ENCODE measurements at places on chromosomes 11 and 22.
A peak's percentile ranks its signal among the peaks of the same experiment; 100 is the strongest.

DNA sequence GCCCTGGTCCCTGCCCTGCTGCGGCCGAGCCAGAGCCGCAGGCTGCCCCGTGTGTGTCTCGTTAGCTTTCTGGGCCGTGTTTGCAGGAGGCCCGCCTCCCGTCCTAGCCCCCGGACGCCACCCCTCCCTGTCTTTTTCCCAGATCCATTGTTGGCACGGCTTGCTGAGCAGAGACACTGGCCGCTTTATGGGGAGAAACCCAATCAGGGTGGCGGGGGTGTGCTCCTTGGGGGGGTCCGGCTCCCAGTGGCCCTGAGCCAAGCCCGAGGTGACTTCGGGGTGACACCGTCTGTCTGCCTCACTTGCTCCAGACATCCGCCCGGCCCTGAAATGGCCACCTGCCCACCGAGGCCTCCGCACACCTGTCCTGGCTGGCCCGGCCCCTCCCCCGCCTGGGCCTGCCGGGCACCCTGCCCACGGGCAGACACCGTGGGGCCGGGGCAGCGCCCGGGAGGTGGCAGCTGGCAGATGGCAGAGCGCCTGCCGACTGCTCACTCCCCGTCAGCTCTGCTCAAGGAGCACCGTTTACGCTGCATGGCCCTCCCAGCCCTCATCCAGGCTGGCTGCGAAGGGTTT is 43.1 kb upstream of the PPARA start:
- no peak for DNase-seq

DNA sequence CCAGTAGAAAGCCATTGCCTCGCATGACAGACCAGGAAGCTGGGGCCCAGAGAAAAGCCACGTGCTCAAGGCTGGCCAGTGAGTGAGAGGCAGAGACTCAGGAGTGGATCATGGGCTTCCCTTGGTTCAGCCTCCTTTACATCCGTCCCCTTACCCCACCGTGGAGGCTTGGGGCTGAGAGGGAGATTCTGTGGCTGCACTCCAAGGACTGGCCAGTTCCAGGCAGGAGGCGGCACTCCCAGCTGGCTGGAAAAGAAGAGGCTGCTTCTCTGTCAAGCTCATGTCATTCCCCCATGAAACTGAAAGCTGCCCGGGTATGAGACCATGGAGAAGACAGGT is 6.6 kb upstream of the ASCL2 start:
- no peak for DNase-seq

GRCh38 chr11:44992181-44992582 is 41.5 kb upstream of the TP53I11 start:
- DNase-seq = no peak

DNA sequence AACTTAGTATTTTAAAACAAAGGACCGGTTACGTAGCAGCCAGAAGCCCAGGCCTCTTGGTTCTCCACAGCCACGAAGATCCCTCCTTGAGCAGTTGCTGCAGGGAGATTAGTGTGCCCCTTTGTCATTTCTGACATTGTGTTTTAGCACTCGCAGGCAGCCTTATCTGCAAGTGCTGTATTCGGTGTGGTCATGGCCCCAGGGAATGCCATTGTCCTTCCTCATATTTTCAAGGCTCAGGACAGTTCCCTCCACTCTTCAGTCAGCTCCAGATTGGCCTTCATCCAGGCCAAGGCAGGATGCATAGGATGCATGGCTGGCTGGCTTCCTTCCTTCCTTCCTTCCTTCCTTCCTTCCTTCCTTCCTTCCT is 88.5 kb downstream of the ZBTB16 start:
- DNase-seq = no peak

GRCh38 chr22:37069719-37070118 is 18.2 kb downstream of the KCTD17 start:
- no peak for DNase-seq

DNA sequence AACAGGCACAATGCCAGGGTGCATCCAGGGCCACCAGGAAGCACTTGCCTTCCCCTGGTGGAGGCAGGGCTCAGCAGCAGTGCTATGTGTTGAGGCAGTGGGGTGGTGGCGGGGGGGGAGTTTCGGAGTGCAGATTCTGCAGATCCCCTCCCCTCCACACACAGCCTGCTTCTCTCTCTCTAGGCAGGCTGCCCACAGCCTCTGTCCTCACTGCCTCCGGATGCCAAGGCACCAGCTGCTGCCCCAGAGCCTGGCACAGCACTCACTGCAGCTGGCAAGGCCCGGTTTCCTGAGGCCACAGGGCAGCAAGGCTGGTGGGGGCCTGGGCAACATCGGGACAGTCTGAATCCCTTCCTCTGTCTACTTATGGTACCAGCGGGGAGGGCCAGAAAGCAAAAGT is 35.8 kb downstream of the NRXN2 start:
- no peak for DNase-seq

DNA sequence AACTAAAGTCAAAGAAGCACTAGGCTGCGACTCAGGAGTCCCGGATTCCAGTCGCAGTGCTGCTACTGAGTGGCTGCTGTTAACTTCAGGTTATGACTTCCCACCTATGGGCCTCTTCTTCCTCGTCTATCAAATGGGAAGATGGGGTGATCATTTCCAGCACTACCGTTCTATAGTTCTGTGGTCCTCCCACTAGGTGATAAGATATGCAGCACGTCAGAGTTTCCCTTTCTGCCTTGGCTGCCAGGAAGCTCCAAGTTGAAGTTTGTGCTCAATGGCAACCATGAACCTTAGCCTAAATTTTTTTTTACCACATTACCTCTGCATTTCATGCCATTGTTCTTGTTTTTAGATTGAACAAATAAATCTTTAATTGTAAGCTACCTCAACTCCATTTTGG is 38.7 kb downstream of the ALX4 start:
- no peak for DNase-seq

DNA sequence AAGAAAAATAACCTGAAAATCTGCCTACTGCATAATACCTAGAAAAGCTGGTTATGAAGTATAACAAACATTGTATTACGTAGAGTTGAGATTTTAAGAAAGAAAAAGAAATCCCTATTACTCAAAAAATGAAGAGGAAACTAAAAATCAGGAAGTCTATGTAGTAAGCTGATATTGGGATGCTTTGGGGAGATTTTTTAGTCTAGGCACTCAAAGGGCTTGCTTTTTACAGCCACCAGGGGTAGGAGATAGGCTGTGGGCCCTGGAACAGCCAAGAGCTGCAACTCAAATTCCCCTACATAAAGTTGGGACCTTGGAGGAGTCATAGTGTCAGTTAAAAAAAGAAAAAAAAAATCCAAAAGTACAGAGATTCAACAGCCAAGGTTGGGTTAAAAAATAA is 90.4 kb downstream of the RELT start:
- DNase-seq = no peak

DNA sequence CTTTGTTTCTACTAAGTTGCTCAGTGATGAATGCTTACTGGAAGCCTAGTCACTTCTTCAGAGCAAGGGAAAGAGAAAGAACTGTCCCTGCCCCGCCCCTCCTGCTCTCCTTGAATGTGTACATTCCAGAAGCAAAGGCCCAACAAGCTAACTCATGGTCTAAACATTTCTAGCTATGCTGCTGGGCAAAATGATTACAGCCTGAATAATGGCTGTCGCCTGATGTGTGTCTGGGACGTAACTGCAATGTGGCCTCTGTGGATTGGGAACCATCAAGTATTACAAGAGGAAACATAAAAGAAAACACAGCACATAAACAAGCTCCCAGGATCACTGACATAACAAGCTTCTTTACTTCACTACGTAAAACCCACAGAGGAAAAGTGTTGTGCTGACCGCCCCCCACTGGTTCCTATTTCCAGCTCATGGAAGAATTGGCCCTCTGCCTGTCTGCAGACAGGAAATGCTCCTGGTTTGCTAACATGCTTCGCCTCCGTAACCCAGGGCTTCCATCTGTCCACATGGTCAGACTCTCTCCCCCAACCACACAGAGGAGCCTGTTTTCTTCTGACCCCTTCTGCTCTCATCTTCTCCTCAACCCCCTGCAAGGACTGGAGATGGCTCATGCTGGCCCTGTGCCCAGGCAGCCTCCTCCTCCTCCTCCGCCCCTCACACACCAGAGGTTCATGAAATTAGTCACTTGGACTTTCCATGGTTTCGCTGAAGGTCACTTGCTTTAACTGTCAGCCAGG is 187.2 kb downstream of the MAML2 start:
- peak; percentile 87 for DNase-seq

GRCh38 chr11:5367448-5368074 is 16.1 kb upstream of the OR51M1 start:
- no peak for DNase-seq

DNA sequence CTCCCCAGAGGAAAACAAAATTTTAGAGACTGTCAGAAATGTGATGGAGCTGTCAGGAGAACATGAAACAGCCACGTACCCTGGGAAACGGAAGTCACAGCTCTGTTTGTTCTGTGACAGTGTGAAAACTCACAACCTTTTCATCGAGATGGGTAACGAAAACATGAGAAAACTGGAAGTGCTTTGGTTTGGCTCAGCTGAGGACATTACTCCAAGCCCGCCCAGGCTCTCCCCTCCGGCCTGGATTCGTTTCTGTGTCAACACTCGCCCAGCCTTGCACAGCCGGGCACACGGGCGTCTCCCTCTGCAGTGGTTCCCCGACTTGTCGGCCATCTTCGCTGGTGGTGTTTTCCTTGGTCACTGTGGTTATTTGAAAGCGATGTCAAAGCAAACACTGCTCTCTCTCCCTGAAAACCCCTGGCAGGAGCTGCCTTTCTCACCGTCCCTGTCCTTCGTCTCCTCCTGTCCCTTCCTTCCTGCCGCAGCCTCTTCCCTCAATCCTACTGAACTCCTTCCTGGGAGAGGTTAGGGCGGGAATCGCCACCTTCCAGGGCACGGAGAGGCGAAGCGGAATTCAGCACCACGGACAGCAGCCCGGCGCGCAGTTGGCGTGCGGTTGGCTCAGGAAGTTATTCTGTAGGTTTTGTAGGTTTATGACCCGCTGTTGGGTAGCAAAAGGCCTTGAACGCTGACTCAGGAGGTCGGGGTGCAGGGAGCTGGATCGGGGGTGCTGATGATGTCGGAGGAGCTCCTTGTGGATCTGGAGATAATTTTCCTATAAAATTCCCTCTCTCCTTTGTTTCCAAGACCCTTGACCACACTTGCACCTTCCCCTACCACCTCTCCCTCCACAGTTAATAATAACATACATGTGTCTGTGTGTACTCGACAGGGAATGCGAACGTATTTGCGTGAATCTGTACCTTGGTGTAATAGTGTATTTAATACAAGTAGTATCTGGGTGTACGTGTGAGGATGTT is 13.1 kb upstream of the RPS19BP1 start:
- DNase-seq = peak; percentile 52

GRCh38 chr11:87954476-87954875 is 220.8 kb downstream of the RAB38 start:
- no peak for DNase-seq

- DNase-seq = no peak
Observed at GRCh38 chr22:47215851-47216250, 453.4 kb downstream of the TBC1D22A start.

- DNase-seq = no peak
Observed at GRCh38 chr11:112795911-112796649, 165.1 kb upstream of the NCAM1 start.

- DNase-seq = peak; percentile 81
Observed at GRCh38 chr22:37316875-37317371, 34.6 kb downstream of the CYTH4 start.

GRCh38 chr11:79768343-79768742 is 327.5 kb upstream of the TENM4 start:
- DNase-seq = no peak

DNA sequence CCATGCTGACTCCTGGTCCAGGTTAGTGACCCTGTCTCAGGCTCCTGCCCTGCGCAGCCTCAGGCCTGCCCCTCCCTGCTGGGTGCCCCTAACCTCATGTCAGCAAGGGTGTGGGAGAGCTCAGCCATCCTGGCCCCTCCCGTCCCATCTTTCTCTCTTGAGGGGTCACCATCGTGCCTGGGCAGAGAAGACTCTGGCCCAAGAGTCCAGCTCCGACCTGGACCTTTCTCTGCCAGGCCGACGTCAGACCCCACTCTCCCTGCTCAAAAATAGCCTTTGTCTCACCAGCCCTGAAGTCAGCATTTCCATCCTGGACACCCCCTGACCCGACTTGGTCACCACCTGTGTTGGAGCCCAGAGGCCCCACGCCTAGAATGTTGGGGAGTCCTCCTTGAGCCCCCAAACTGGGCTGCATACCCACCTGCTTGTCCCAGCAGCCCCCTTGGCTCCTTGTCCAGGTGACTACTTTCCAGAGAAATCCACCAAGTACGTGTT is 4.9 kb downstream of the SCGB1C1 start:
- no peak for DNase-seq

DNA sequence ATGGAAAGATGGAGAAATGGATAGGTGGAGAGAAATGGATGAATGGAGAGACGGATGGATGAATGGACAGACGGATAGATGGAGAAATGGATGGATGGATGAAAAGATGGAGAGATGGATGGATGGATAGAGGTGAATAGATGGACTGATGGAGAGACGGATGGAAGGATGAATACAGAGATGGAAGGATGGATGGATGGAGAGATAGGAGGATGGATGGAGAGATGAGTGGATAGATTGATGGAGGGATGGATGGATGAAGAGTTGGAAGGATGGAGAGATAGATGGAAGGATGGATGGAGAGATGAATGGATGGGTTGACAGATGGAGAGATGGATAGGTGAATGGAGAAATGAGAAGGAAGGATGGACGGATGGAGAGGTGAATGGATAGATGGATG is 63.7 kb downstream of the FLRT1 start:
- DNase-seq = no peak

GRCh38 chr22:17284888-17285287 is 65.7 kb upstream of the ADA2 start:
- no peak for DNase-seq

DNA sequence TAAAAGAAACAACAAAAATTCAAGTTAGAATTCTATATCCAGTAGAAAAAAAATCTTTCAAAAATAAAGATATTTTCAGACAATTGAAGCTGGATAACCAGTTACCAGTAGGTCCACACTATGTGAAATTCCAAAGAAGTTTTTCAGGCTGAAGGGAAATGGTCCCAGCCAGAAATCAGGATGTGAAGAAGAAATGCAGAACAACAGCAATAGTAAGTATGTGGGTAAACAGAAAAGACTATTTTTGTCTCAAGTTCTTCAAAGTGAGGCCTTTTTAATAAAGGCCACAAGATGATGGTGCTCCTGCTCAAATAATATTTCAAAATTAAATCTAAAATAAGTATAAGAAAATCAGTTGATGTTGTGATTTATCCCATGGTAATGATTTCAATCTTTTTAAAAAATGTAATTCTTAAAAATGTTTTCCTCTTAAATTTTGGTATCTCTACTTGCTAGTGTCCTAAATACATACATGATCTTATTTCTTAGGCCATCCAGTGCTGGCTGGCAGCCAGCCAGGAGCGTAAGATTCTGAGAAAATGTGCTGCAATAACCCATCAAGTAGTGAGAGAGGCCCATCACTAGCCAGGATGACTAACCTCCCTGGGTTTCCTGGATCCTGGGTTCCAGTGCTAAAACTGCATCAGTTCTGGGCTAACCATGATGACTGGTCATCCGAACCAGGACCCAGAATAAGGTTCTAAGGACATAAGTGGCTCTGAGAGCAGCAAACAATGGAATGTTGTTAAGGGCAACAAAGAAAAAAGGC is 15.6 kb upstream of the UCP3 start:
- DNase-seq = peak; percentile 82

Measured in activated CD4-positive, alpha-beta T cell treated with anti-CD3 and anti-CD28 coated beads, Interleukin-2, amount 50 U/mL, for 16 hours (primary cell).